HEK293T (cell line): ENCODE measurements at places on chromosomes 6 and 20.

- peak; percentile 9 for DNase-seq
Observed at GRCh38 chr6:80523531-80523997, 417.1 kb downstream of the BCKDHB start.

DNA sequence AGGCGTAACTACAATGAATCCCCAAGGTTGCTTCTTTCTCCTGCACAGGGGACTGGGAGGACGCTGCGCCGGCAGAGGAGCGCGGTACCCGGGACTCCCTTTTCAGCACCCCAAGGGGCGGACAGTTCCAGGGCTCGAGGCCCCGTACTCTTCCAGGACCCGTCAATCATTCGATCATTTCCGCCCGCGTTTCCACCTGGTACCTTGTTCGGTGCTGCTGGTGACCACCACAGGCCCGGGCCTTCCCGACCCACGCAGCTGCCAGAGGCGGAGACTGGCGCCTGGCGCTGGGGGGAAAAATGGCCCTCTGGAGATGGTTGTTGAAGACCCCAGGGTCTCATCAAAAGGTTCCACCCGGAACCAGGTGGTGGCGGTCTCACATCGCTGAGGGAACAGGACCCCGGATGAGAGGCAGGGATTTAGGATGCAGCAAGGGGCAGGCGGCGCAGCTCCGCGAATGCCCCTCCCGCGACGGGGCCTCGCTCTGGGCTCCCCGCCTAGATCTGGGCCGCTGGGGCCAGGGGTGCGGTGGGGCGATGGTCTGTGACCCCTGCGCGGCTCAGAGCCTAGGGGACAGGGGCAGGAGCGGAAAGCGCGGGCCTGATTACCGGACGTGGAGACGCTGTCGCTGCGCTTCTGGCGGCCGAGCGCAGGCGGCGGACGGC is 744 bp downstream of the VSX1 start:
- no peak for DNase-seq

DNA sequence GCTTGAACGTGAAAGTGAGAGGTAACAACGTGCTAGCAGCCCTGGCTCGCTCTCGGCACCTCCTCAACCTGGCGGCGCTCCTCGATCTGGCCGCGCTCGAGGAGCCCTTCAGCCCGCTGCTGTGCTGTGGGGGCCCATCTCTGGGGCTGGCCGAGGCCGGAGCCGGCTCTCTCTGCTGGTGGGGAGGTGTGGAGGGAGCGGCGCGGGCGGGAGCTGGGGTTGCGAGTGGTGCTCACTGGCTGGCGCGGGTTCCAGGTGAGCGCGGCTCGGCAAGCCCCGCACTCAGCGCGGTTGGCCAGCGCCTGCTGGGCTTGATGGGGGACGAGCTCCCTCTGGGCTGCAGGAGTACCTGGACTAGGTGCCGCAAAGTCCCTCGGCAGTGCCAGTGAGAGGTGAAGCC is 52.5 kb upstream of the RPS6KA2 start:
- no peak for DNase-seq

DNA sequence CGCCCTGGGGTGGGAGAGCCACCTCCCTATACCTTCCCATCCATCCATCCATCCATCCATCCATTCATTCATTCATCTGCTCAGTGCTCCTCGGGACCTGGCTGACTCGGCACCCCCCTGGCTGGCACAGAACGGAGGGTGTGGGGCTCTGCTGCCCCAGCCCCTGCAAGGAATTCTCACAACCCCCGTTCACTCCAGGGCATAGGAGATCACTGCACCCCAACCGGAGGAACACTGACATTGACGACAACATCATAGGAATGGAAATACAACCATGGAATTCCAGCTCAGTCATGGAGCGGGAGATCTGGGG is 28.1 kb upstream of the MRGBP start:
- DNase-seq, result no peak

GRCh38 chr6:140572129-140572528 is 1197.7 kb upstream of the CITED2 start:
- DNase-seq, result no peak

DNA sequence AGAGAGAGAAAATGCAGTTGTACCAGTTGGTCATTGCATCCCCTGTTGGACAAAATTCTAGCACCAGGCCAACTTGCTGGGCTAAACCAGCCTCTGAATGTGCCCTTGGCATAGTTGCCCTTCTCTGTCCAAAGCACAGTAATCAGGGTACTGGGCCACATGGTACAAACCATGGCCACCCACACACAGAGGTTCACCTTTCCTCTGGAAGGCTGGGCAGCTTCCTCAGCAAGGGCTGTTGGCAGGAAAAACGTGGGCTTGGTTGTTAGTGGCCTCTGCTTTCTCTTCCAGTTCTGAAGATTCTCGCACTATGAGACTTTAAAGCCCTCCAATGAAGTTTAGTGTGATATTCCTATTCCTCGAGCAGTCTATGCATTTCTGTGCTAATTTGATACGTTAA is 706 bp downstream of the DDO start:
- no peak for DNase-seq

DNA sequence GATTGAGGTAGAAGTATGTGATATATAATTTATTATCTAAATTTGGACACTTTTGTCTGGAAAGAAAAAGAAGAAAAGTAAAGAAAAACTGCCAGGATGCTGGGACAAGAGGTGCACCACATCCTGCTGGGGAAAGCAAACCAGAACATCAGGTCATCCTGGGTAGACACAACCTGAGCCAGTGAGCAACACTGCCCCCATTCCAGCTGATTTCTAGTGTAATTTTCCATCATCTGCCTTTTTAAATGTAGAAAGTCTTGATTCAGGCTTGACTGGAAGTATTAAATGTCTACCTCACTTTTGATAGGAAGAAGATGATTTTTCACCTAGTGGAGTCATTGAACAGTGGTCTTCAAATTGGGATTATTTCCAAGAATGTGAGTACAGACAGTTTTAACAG is 1164.5 kb upstream of the CITED2 start:
- no peak for DNase-seq

DNA sequence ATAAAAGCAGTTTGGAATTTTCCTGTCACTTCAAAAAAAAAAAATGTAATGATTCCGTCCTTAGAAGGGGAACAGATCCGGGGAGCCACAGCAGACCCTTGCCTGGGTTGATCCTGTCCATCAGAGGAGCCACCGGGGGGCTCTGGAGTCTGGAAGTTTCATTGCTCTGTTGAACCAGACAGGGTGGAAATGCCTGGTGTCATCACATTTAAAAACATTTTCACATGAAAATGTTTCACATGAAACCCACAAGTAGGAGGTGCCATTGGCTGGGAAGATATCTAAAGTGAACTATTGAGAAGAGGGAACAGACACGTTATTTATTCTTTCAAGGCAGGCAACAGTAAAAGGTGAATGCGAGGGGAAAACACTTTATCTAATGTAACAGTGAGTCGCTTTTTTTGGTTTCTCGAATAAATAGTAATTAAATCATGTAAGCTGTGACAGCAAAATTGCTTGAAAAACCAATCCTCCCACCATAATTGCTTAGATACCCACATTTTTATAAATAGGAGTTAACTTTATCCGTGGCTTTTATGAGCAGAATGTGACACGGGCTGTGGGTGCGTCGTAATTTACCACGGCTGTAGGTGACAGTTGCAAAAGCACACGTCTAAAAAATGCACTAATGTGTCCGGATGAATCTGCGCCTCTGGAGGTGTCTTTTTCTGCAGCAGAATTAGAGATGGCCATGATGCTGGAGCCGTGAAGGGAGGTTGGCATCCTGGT is 323.4 kb downstream of the TAF4 start:
- no peak for DNase-seq

- DNase-seq, result no peak
Observed at GRCh38 chr6:90086517-90086916, 192.2 kb downstream of the GJA10 start.

GRCh38 chr6:137743493-137743892 is 123.6 kb upstream of the TNFAIP3 start:
- no peak for DNase-seq

DNA sequence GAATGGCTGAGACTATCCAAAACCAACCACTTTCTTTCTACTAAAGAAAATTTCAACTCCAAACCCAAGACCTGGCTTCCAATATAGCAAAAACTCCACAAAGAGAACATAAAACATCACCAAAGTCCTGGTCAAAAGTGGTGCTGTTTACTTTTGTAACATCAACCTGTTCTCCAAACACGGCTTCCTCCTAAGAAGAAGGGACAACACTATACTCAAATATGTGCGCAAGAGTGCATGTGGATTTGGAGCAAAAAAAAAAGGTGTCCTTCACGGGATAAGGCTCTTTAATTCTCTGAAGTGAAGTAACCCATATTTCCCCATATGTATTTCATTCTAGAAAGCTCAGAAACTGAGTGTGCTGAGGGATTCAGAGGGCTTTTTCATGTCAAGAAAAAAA is 6.6 kb downstream of the B4GALT5 start:
- no peak for DNase-seq

GRCh38 chr20:32810941-32811340 is 8.8 kb upstream of the MAPRE1 start:
- DNase-seq, result no peak

DNA sequence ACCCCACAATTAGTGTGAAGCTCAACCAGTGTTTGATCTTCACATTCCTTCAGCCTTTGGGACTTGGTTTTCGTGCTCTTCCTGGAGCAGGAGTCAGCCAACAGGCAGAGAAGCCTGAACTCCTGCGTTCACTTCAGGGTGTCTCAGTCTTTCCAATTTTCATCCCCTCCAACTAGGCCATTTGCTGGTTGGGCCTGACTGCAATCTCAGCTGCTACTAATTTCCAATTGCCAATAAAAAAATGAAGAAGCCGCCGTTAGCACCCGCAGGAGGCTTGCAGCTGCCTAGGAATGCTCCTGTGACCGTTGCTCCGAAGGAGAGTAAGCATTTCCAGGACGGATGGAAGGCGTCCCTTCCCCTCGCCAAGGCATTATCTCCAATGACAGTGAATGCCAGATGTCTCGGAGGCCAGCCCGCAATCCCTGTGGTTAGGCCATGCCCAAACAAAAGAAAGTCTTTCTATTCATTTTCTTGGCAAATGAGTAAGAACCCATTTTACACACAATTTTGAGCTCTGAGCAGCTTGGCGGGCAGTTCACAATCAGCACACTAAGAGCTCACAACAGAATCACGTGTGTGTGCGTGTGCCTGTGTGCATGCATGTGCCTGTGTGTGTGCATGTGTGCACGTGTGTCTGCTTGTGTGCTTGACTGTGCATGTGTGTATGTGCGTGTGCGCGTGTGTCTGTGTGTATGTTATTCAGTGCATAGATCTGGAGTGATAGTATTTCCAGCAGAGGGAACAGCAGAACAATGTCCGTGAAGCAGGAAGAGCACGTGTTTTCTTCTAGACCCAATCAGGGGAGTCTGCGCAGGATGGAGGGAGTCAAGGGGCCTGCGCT is 301.2 kb downstream of the SMOC2 start:
- no peak for DNase-seq

DNA sequence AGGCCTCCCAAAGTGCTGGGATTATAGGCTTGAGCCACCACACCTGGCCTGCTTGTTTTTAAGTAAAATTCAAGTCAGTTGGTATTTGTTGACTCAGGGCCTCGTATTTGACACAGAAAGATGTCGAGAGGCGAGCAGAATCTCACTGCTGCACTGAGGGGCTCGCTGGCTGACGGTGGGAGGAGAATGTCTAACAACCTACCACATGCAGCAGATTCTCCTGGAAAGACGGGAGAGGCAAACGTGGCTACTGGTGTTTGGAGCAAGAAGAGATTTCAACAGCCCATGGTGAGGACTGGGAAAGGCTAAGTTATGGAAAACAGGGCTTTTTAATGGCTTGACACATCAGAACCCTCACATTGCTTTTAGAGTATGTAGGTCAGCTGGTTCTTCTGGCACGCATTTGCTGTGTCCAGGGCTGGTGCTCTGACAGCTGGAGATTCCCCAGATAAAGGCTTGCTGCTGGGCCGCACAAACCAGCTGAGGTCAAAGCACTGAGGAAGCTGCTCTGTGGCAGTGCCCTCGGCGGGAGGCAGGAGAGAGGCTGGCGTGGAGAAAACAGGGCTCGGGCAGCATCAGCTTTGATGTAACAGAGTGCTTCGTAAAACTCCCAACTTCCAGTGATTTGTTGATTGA is 84.2 kb upstream of the FRMD1 start:
- no peak for DNase-seq

- DNase-seq, result no peak
Observed at GRCh38 chr6:508614-509013, 117.1 kb downstream of the IRF4 start.

- DNase-seq, result no peak
Observed at GRCh38 chr6:158411998-158412397, 99.7 kb downstream of the TULP4 start.

- no peak for DNase-seq
Observed at GRCh38 chr6:21441386-21441785, 152.2 kb upstream of the SOX4 start.

- no peak for DNase-seq
Observed at GRCh38 chr6:22612236-22612635, 42.9 kb downstream of the HDGFL1 start.

GRCh38 chr6:43627008-43627825 is 1.8 kb downstream of the GTPBP2 start:
- peak; percentile 36 for DNase-seq

DNA sequence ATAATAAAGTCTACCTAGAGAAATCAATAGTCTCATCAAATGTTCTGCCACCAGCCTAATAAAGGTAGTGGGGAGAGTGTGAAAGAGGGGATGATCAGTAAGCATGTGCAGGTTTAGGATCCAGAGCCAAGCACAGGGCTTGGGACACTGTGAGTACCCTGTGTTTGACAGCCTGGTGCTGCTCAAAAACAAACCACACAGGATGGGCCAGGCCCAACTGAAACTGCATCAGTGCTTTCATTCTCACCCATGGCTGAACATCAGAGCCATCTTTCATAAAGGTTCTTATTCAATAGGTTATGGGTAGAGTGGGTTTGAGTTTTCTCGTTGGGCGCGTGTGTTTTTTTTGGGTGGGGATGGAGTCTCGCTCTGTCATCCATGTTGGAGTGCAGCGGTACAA is 87.3 kb upstream of the NHSL1 start:
- DNase-seq, result no peak

- no peak for DNase-seq
Observed at GRCh38 chr6:109816452-109817374, 125.6 kb downstream of the FIG4 start.

DNA sequence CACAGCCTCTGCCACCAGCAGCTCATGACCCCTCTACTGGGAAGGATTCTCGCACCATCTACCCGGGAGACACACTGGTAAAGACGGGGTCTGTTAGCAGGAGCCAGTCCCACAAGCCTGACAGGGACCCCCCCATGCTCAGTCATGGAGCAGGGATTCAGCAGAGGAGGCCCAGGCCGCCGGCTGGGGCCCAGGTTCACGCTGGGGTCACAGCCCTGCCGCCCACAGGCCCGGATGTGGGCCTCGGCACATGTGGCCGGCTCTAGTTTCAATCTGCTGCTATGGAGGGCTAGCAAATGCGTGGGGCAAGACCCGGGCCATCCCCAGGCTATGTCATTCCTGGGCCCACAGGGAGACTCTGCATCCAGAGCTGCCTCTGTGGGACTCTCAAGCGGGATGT is 25.1 kb downstream of the PXDC1 start:
- no peak for DNase-seq

- no peak for DNase-seq
Observed at GRCh38 chr6:37783025-37783855, 36.3 kb upstream of the ZFAND3 start.

- no peak for DNase-seq
Observed at GRCh38 chr6:31597006-31597405, 4.2 kb upstream of the NCR3 start.

- no peak for DNase-seq
Observed at GRCh38 chr20:61519488-61519887, 267.4 kb downstream of the CDH4 start.
